ENCODE measurements at places on chromosomes 7 and 10.

DNA sequence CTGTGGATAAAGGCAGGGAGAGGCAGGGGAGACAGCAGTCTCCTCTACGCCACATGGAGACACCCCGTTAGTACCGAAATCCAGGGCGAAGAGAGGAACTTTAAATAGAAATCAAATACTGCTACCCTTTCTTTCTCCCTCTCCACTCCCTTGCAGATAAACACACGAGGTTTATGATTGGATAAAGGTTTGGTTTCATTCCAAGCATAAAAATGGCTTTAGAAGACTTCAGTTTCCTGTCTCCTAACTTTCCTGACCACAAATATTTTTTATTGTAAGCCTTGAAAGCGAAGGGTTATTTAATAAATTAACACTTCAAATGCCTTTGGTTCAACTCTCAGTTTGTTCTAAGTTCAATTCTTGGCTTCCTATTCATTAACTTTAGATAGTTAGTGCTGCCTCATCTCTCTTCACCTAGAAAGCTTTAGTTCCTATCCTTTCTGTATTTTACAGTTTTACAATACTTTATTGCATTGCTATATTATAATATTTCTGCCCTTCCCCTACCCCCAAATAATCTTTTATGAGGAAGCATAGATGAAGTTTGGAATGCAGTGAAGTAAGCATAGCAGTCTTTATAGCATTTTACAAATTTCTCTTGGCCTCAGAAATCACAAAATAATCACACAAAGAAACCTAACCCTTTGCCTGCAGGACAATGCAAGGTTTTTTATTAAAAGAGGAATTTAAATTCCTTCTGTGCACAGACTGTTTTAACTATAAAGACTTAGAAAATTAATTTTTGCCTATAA, 31.5 kb upstream of the ARID5B start:
- DNase-seq, result no peak

- DNase-seq, result no peak
Observed at GRCh38 chr7:120303105-120303504, 30.1 kb downstream of the KCND2 start.

DNA sequence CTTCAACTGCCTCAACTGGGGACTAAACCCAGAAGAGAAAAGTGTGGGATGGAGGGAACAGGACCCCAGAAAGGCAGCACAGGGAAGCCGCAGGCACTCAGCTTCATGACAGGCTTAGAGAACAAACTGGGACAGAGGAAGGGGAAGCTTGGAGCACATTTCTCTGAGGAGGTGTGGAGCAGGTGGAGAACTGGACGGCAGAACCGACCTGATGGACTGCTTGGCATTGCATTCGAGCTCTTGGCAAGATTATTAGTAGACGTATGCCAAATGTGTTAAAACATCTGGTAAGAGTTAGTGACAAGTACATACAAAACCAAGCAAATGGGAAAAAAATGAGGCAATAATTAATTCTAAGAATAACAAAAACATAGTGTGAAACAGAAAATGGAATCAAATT, 335.7 kb downstream of the SFMBT2 start:
- no peak for DNase-seq

GRCh38 chr7:135215180-135215579, 3.9 kb upstream of the WDR91 start:
- DNase-seq, result no peak

GRCh38 chr7:93364806-93365205, 132.6 kb downstream of the VPS50 start:
- DNase-seq, result no peak

- no peak for DNase-seq
Observed at GRCh38 chr10:127378628-127379027, 170.5 kb upstream of the NPS start.

DNA sequence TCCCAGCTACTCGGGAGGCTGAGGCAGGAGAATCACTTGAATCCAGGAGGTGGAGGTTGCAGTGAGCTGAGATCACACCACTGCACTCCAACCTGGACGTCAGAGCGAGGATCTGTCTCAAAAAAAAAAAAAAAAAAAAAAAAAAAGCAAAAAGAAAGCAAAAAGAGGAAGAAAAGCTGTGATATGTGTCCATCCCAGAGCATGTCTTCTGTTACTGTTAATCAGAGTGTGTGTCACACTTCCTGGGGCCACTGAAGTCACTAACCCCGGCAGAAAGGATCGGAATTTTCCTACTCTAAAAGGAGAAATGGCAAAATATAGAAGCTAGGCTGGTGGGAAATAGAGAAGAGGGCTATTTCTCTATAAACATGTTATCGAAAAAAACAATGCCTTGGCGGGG, 11.9 kb downstream of the PIK3AP1 start:
- DNase-seq, result no peak

- DNase-seq, result no peak
Observed at GRCh38 chr7:77315182-77315591, 101.0 kb downstream of the GSAP start.

DNA sequence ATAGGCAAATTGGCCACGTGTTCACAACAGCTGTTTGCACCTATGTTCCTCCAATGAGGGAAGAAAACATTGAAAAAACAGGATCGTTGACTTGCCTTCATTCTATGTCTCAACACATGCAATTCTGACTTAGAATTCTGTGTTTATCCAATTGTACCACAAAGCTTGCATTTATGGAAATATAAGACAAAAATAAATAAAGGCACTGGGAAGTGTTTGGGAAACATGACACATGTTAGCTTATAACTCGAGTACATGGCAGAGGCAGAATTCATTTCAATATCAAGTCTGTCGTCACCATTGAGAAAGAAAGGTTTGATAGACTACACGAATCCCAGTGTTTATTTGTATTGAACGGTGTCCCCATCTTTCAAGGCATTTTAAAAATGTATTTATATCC, 291.2 kb downstream of the AHR start:
- no peak for DNase-seq

- no peak for DNase-seq
Observed at GRCh38 chr7:22549667-22550513, 49.9 kb upstream of the STEAP1B start.

DNA sequence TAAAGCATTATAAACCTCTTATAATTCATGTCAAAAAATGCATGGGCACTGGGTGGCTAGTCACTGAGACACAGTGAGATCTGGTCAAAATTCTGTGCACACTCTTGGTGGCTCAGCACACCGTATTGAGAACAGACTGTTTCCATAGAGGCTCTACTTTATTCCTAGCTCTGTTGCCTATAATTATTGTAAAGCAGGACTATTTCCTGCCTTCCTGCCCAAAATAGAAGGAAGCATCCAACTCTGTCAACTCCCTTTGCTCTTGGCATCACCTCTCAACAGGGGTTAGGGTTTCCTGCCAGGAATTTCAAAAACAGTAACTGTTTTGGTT, 45.1 kb downstream of the PTN start:
- no peak for DNase-seq

DNA sequence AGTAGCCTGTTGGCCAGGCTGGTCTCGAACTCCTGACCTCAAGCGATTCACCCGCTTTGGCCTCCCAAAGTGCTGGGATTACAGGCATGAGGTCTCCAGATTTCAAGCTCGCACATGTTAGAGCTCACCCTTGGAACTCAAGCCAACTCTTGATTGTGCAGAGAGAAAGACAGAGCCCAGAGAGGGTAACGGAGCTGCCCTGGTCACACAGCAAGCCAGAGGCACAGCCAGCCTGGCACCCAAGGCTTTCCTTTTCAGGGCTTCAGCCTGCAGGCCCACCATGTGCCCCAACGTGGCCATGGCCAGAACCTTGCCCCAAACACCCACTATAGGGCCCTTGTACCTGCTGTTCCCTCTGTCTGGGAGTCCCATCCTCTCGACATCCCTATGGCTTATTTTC, 49.1 kb upstream of the CUX1 start:
- DNase-seq, result no peak

GRCh38 chr7:77501192-77501515, 35.9 kb upstream of the PTPN12 start:
- no peak for DNase-seq

DNA sequence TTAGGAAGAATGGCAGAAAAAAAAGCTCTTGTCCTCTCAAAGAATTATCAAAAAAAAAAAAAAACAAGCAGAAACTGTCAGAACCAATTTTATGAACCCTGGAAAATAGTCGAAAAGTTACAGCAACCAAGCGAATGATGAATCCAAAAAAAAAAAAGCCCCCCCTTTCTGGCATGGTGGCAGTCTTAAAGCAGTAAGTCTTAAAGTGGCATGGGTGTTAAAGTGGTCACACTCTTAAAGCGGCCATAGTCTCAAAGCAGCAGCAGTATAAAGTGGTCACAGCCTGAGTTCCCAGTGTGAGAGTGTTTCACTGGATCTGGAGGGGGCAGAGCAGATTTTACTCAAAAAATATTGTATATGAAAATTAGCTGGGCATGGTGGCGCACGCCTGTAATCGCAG, 96.8 kb upstream of the RAB18 start:
- no peak for DNase-seq

- DNase-seq, result no peak
Observed at GRCh38 chr10:77563638-77564270, 73.9 kb downstream of the KCNMA1 start.

GRCh38 chr10:3292636-3293035, 120.1 kb upstream of the PITRM1 start:
- no peak for DNase-seq

GRCh38 chr10:8316284-8316683, 261.8 kb downstream of the GATA3 start:
- no peak for DNase-seq

DNA sequence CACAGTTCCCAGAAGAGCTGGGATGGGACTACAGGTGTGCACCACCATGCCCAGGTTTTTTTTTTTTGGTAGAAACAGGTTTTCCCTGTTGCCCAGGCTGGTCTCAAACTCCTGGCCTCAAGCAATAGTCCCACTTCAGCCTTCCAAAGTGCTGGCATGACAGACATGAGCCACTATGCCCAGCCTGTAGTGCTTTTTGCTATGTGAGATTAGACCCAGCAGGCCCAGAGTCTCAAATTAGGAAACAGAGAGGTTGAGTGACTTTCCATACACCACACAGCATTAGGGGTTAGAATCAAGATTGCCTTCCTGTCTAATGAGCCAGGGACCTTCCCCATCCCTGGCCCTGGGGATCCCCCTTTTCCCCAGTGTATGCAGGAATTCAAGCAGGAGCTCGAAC, 90.8 kb upstream of the KCTD7 start:
- DNase-seq, result no peak

DNA sequence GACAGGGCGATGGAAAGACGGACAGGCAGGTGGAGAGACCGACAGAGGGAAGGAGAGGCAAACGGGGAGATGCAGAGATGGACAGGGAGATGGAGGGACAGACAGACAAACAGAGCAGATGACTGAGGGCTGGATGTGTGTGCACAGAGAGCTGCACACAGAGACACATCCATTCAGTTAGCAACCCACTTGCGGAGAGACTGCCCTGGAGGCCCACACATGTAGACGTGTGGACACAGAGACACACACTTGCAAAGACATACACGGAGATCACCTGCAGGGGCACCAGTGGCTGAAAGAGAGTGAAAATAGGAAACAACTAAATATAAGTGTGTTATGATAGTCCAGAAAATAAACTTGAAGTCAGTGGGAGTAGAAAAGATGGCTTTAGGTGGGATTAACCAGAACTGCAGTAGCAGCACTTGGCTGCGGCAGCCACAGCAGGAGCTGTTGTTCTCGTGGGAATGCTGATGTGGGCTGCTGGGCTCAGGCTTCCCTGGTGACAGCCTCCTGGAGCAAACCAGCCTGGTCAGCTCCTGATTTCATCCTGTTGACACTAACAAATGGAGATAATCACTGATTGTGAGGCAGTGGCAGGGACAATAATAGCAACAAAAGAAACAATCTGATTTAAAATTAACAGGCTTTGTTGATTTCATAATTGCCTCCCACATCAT, 134.1 kb downstream of the CCNY start:
- no peak for DNase-seq

DNA sequence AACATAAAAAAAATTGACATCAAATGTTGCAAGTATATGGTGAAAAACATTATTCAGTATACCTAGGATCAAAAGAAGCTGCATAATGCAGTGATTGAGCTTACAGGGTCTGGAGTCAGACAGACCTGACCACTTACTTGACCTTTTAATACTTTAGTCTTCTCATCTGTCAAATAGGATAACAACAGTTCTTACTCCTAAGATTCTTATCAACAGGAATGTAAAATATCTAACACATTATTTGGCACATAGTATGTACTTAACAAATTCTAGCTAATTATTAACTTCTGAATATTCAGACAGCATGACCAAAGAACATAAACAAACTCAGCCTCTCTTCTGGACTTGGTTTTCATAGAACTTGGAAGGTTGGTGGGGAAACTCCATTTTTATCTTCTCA, 45.6 kb upstream of the PIP4K2A start:
- DNase-seq, result no peak

All from activated CD8-positive, alpha-beta memory T cell treated with anti-CD3 and anti-CD28 coated beads for 1 hour (primary cell).